Esophagus squamous epithelium (tissue), 5 donors: ENCODE measurements at places on chromosomes 11 and 22.

GRCh38 chr11:22656130-22656529 is 10.3 kb upstream of the GAS2 start:
- DNase-seq, result no peak

- no peak for DNase-seq
Measured at GRCh38 chr22:19873138-19873959, 18.7 kb upstream of the GNB1L start.

- no peak for DNase-seq
Measured at GRCh38 chr11:131977854-131978253, 607.4 kb downstream of the NTM start.

- DNase-seq, result no peak
Measured at GRCh38 chr22:24830205-24830979, 24.4 kb downstream of the SGSM1 start.

GRCh38 chr11:133149698-133150097 is 382.6 kb downstream of the OPCML start:
- DNase-seq, result no peak

DNA sequence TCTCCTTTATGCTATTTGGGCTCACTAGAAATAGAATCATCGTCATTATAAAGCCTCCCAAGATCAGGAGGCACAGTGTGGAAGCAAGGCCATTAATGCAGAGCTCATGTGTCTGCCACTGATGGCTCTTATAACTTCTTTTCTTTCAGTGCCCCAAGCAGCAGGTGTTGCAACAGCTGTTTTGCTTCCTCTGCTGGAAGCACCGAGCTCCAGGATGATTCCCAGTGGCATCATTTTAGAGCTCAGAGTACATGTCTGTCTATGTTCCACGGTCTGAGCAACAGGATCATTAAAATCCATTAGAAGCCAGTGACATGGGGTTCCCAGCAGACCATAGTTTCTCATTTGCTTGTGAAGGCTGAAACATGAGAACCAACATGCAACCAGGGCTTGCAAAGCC is 803.0 kb upstream of the FAT3 start:
- DNase-seq, result no peak

DNA sequence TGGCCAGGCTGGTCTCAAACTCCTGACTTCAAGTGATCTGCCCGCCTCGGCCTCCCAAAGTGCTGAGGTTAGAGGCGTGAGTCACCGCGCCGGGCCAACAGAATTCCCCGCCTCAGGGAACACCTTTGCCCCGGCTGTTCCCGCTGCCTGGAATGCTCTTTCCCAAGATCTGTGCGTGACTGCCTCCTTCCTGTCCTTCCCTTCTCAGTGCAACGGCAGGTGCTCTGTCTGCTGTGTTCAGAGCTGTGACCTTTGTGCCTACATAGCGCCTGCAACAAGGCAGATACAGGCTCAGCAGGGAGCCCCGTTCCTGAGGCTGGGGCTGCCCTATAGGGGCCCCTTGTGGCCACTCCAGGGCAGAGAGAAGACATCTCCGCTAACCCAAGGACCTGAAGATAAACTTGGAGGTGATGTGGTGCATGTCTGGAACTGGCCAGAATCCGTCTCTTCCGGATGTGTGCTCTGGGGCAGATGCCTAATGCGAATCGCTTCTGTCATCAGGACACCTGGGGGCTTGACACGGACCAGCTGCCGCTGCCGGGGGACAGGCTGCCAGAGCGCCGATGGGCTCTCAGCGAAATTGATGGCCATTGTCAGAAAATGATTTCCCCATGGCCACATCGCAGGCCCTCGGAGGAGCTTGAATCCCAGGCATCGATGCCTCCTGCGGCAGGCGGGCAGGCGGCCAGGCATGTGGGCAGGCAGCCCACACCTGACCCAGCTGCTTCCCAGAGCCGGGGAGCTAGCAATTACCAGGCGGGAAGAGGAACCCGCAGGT is 43.5 kb upstream of the TCF20 start:
- no peak for DNase-seq

GRCh38 chr11:129973068-129973467 is 29.6 kb downstream of the PRDM10 start:
- no peak for DNase-seq

DNA sequence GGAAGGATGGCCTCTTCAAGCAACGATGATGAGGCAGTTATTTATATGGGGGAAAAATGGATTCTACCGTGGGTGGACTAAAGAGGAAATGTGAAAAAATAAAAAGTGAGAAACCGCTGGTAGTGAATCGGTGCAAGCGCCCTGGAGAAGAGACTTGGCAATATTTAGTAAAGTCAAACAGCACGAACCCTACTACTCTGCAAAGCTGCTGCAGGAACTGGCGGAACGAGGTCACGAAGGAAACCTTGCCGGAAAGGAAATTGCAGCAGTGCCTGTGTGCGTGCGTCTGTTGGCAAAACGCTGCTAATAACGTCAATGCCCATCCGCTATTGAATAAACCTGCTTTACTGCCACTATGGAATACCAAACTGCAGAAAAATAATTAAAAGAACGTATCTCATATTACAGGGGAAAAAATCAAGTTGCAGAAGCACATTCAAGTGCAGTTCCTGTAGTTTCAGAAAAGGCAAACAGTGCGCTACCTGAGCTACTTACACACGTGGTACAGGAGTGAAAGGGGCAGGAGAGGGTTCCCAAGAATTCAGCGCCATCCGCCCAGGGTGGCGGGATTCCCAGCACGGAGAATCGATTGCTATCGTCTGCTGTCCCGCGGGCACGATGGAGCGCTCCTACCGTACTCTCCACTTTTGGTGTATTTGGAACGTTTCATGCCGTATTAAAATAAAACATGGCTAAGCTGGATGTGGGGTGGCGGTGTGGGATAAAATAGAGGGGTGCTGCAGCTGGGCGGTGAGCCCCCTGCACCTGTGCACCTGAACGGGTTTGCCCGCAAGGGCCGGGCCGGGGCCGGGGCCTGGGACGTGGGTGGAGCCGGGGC is 585 bp upstream of the NADSYN1 start:
- DNase-seq, result no peak

GRCh38 chr11:20048246-20048645 is 112.0 kb downstream of the DBX1 start:
- no peak for DNase-seq

DNA sequence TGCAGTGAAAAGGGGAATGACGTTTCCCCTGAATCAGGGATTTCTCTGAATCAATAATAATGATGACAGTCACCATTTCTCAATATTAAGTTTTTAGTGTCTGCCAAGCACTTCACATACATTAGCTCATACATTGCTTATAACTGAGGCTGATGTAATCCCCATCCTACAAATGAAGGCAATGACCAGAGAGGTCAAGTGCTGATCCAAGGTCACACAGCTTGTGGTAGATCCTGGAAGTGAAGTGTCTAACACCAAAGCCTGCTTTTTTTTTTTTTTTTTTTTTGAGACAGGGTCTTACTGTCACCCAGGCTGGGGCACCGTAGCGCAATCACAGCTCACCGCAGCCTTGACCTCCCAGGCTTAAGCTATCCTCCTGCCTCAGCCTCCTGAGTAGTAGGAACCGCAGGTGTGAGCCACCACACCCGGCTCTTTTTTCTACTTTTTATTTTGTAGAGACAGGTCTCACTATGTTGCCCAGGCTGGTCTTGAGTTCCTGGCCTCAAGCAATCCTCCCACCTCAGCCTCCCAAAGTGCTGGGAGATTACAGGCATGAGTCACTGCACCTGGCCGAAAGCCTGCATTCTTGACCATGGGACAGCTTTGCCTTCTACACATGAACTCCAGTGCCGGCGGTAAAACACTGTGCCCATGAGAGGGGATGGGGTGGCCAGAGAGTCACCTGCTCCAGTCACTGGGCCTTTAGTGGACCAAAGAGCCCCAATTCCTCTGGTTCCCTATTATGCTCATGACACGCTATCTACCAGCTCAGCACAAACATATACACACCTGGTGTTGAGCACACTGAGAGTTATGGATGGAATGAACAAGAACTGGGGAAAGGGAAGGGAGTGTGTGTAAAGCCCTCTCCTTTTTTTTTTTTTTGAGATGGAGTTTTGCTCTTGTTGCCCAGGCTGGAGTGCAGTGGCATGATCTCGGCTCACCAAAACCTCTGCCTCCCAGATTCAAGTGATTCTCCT is 17.4 kb downstream of the ARHGAP1 start:
- DNase-seq, result no peak

- no peak for DNase-seq
Measured at GRCh38 chr11:106238704-106239360, 161.4 kb downstream of the AASDHPPT start.

DNA sequence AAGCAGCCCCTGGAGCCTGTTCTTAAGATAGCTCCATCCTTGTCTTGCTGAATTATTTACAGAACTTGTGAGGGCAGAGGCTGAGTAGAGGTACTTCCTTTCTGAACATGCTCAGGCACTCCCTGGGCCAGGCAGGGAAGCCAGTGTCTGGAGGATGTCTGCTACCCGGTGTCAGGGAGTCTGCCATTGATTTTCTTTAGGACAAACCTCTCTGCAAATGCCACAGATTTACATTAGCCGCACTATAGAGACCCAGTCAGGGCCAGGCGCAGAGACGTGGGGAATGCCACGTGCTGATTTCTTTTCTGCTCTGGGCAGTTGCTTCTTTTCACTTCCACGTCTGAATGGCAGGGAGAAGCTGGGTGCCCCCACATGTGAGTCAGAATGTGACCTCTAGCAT is 585.5 kb downstream of the NTM start:
- no peak for DNase-seq
